ENCODE measurements at places on chromosomes 7 and 10.
A peak's percentile ranks its signal among the peaks of the same experiment; 100 is the strongest.

- DNase-seq, result no peak
These were observed 70.0 kb upstream of the SMIM30 start for GRCh38 chr7:113188396-113188795.

- DNase-seq, result no peak
These were observed 628.0 kb downstream of the CALN1 start for GRCh38 chr7:71784180-71784579.

- no peak for DNase-seq
These were observed 45.0 kb downstream of the SEMA3A start for GRCh38 chr7:84149573-84149972.

DNA sequence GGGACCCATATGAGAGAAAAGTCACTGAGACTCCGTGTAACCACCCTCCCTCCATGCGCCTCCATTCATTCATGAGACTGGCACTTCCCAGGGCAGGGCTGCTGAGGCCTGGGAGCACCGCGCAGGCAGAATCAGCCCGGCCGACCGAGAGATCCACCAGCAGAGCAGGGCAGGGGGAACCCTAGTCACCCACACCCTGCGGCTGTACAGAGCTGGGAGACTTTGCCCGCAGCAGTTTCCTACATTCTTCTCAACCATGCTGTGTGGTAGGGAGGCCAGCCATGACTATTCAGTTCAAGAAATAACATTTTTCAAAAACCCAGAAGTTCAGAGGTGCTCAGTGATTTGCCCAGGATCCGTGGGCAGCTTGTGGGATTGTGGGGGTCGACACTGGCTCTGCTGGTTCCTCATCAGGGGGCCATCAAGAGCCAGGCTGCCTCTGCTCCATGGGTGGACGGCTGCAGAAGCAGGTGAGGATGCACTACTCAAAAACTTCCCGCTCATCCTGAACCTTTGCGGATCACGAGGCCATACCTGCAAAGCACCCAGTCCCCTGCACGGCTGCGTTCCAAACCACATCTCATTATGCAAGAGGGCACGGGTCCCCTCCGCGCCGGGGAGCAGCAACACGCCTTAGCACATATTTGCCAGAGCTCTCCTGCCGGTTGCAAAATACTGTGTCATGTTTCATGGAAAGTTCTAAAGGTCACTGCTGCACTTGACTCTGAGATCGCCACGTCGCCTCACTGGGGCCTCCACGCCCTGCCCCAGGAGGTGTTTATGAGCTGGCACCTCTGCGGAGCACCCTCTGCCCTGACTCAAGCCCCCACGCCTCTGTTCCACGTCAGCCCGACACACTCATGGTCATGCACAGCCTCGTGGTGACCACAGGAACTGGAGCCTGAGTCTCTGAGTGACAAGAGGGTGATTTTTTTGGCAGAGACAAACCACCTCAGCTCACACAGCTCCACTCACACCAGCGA lies 132.0 kb downstream of the PRKAG2 start:
- peak; percentile 49 for DNase-seq

- no peak for DNase-seq
These were observed 78.5 kb downstream of the CDCA7L start for GRCh38 chr7:21867226-21867625.

- DNase-seq, result no peak
These were observed 162.3 kb upstream of the AHR start for GRCh38 chr7:17136126-17136525.

GRCh38 chr10:125060026-125060425 lies 100.3 kb downstream of the CTBP2 start:
- no peak for DNase-seq

DNA sequence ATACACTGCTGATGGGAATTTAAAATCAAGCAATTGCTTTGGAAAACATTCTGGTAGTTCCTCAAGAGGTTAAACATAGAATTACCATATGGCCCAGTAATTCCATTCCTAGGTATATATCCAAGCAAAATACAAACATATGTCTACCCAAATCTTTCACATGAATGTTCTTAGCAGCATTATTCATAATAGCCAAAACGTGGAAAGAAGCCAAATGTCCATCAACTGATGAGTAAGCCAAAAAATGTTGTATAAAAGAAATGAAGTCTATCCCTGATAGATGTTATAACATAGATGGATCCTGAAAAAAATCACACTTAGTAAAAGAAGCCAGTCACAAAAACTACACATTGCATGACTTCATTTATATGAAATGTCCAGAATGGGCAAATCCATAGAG lies 893.0 kb downstream of the SORCS3 start:
- no peak for DNase-seq

- no peak for DNase-seq
These were observed 429.1 kb downstream of the RPS24 start for GRCh38 chr10:78462726-78463228.

DNA sequence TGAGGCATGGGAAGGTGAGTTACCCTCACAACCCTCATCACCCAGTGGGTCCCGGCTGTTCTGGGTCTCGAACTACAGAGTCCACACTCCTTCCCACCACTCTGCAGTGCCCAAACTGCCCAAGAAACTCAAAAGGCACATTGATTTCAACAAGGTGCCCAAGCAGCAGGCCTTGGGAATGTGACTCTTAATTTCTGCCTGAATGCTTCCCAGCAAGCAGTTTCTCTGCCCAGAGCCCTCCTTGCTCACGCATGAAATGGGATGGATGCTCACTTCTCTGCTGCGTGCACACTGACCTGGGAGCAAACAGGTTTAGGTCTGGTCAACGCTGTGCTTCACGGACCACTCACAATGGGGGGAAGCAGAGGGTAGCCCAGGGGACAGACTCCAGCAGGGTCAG lies 77.9 kb downstream of the GRB10 start:
- DNase-seq, result no peak

DNA sequence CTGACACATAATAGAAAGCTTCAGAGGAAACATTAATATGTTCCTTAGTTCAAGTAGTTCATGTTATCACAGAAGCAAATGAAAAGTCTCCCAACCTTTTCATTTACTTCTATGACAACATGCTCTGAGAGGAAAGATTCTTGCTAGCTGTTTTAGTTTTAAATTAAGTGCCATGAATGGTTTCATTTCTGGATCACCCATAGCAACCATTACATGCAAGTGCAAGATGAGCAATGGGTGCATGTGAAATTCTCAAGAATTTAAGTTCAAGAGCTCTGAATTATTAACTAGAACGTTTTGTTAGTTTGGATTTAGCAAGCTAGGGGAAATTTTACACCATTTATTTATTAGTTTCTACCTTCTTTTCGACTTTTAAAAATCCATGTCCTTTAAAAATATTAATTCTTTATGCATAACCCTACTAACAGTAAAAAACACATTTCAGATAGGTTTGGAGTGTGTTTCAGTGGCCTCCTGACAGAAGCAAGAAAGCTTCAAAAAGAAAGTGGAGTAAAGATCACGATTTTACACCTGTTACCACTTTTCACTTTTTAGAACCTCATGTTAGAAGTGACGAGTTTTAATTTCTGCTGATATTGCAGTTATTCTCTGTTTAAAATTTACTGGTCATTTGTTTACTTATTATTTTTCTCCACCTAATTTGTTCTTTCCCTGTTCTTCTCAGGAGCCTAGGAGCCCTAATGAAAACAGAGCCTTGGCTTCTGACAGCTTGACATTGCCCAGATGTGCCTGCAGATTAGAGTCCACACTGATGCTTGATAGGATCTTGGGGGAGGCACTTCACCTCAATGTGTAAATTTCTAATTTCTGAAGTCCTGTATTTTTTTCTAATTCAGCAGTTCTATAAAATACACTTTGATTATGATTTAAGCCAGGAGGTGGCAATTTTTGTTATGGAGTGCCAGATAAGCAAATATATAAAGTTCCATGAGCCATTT lies 995.3 kb upstream of the PHF14 start:
- DNase-seq, result no peak

GRCh38 chr10:9172276-9172675 lies 1117.8 kb downstream of the GATA3 start:
- DNase-seq, result no peak

- DNase-seq, result no peak
These were observed 337.6 kb downstream of the CCSER2 start for GRCh38 chr10:84665883-84666463.

All from GF-D8 (cell line).